Chondrocyte (in vitro differentiated cells): ENCODE measurements at places on chromosomes 4 and X. TPM values are rescaled to one million over a fixed set of nuclear protein-coding genes. Genes with fewer than 3 reads are reported as not detected.

The GAGE12E gene
- not detected in 3 replicates for total RNA-seq

The GAGE12J gene
- not detected in 3 replicates for total RNA-seq

The EPHA5 gene
- 1.1 to 51.8 TPM (median 1.6 TPM) in 3 replicates for total RNA-seq

The WNK3 gene
- 5.7 to 6.0 TPM (median 5.7 TPM) in 3 replicates for total RNA-seq

The UGT2B10 gene
- not detected in 3 replicates for total RNA-seq

The SH3RF1 gene
- total RNA-seq: 21.8 to 28.1 TPM (median 25.2 TPM) in 3 replicates

The REELD1 gene
- total RNA-seq: not detected in 3 replicates

GRCh38 chr4:17866810-17867209, 56.0 kb downstream of the NCAPG start:
- DNase-seq: no peak

DNA sequence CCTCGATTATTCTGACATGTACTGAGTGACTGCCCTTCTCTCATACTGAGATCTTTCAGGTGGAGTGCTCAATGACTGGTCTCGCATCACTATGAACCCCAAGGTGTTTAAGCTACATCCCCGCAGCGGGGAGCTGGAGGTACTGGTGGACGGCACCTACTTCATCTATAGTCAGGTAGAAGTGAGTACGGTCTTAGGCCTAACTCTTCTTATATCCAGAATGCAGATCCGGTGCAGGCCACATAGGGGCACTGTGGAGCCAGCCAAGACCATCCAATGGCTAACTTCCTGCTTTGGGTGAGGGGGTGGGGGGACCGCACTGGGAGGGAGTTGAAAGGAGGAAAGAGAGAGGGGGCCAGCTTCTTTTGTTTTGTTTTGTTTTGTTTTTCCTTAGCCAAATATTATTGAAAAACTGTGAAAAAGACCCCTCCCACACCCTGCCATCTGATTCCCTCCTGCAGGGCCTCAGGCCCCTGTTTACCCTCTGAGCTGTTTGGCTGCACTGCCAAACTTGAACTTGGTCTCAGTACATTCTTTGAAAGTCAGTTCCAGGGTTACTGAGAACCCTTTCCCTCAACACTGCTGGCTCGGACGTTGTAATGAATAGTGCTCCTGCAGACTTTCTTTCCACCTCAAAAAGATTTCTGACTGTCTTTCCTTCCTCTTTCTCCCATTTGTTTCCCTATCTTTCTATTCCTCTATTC, 16.2 kb downstream of the AWAT2 start:
- no peak for DNase-seq

GRCh38 chrX:4570151-4570550, 856.7 kb upstream of the PRKX start:
- no peak for DNase-seq

GRCh38 chr4:69026974-69027373, 69.3 kb upstream of the UGT2B7 start:
- no peak for DNase-seq

DNA sequence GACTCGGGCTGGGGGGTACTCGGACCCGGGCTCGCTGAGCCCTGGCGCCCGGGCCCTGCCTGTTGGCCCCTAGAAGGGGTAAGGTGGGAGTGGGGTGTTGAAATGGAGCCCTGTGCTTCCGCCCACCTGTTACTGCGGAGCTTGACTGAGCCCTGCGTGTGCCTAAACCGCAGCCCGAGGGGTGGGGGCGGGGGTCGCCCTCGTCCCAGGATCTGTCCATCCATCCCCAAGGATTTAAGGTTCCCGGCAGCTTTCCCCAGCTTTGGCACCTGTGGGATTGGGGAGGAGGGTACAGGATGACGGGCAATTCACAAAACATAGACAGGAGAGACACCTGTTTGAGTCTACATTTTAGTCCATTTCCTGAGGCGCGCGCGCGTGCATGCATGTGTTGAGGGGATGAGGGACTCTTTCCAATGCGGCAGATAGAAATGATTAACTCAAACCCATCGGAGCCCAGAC, 779 bp downstream of the GABRQ start:
- no peak for DNase-seq

DNA sequence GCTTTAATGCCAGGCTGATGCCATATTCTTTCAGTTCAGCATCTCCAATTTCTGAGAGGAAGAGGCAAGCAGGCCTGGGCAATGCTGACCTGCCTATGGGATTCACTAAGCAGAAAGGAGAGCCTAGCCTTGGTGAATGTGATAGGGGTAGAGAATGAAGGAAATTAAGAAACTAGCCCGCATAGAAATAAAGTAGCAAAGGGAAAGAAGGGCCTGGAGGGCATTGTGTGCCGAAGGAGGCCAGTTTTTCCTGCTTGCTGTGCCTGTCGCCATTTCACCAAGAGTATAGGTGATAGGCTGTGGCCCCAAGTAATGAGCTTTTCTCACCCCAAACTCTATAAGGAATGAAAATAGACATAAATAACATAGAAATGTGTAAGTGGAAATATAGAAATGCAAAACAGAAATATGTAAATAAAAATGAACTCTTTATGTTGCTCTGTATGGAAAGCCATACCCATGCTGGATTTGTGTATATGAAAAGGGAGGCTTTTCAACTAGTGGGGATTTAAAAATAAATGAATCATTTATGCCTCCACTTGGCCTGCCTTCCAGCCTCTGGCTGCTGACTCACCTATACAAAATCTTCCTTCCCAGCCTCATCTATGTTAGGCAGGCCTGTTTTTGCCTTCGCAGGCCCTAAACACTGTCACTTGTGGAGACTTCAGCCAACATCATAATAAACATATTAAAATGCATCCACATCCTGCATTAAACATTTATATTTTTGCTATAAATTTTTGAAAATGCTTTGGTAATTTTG, 5.1 kb upstream of the OCRL start:
- DNase-seq: no peak

GRCh38 chr4:180542445-180543100, 1700.6 kb upstream of the TENM3 start:
- DNase-seq: no peak

GRCh38 chr4:124514588-124514987, 197.9 kb downstream of the ANKRD50 start:
- no peak for DNase-seq

DNA sequence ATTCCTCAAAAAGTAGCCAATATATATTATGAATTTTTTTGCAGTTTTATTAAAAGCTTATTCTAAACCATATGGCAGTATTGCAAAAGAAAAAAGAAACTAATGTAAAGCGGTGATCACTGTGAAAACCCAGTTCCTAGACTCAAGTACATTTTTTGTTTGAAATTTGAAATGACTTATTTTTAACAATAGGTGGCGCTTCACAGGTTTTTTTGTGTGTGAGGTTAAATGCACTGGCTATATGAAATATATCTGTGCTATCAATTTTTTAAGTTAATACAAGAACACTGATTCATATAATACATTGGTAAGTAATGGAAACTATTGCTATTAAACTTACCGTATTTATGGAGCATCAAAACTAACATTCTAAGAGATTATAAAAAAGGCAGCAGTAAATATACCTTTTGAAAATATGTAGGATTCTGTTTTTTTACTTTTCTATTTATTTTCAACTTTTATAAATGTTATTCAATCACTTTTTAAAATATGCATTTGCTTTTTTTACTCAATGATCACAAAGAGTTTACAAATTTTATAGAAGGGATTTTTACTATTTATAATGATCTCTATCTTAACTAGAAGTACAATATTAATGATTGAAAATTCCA, 5.6 kb upstream of the SPRY1 start:
- DNase-seq: no peak

DNA sequence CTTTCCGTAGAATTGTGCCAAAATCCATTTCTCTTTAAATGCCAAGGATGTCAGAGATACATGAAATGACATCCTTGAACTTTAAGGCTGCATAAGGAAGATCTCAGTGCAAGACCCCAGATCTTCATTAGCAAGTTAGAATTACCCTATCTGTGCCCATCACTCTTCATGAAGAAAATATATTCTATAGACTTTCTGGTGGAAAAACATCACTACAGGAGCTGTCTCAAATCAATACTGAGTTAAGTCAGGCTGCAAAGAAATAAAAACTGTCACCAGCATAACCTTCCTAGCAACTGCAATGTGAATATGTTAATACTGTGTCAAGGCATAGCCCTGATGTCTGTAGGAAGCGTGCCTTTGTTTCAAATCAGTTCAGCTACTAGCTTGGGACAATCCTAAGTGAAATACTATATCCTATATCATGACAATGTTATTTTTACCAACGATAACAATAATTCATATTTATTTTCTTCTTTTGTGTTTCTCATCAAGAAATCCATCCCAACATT, 173.3 kb downstream of the TBCK start:
- DNase-seq: no peak

DNA sequence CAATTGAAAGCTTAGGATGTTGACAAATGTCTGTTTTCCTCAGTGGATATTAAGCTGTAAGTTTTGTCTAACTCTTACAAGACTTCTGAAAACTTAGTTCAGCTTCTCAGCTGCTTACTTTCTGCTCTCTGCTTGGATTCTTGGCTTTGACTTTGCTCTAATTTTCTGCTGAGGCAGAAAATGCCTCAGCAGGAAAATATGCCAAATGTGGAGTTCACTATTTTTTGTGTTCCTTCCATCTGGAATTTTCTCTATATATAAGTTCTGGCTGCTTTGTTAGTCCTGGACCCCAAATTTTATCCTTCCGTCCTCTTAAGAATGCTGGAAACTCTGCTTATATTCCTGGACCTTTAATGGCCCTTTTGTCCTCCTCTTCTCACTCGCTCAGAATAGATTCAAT, 352.6 kb upstream of the NWD2 start:
- no peak for DNase-seq

DNA sequence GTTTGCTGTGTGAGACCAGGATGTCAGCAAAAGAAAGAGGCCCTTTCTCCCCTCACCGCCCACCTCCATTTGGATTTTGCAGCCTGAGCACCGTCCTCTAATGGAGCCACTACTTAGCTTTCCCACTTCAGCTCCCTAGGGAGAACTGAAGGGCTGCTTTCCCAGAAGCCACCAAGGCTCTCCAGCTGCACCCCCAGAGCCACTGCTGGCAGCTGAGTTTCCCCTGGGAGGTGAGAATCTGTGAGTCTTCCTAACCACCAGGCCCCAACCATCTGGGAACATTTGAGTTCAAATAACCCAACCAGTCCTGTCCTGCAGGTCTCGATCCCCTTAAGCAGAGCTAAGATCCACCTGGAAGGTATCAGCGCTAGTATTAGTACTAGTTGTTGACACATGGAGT, 173.1 kb upstream of the USP9X start:
- DNase-seq: no peak

DNA sequence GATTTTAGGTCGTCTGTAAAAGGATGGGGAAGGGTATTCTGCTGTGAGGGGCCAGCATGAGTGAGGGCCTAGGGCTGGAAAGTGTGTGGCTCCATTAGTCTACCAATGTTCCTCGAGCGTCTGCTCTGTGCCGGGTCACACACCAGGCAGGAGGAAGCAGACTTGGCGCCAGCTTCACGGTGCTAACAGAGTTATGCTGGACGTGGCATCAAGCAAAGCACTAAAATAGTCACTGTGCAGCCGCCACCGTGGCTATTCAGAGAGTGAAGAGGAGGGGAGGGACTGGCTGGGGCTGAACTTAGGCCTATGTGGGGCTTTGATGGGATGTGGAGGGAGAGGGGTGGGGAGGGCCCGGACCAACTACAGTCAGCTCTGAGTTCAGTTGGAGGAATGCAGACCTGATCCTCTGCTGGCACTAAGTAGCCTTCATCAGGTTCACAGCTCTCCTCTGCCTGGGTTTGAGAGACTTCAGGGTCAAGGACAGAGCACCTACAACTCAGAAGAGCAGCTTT, 83.9 kb upstream of the MSX1 start:
- no peak for DNase-seq

GRCh38 chr4:144356941-144357381, 216.4 kb upstream of the GYPA start:
- no peak for DNase-seq

GRCh38 chr4:78081541-78081940, 24.4 kb downstream of the FRAS1 start:
- no peak for DNase-seq

DNA sequence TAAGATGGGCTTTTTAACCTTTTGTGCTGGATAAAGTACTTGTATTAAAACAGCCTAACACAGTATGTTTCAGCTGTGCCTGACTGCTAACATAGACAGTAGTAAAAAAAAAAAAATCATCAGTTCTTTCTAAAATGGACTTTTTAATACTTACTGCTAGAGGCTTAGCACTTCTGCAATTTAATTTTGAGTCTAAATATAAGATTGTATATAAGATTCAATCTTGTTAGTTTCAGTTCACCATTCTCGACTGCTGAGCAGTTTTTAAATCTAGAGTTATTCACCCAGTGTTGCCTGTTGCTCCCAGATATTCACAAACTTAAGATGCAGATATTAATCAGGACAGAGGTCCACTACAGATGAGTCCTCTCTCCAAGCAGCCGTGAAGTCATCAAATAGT, 6.8 kb downstream of the PLA2G12A start:
- DNase-seq: no peak

DNA sequence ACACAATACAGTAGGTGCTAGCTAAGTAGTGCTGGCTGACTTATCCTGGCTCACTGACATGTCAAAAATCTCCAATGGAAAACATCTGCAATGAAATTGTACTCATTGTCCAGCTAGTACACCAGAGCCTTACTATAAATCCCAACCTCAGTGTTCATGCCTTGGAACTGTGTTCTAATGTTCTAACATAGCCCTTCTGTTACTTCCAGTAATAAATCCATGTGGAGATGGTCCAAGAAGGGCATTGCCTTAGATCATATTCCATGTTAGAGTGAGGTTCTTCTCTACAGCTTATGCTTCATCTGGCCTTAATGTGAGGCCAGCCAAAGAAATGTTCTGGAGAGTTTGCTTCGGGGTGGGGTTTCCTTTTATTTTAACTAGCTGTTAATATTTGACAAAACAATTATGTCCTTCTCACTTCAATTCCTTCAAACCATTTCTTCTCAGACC, 25.1 kb downstream of the ENOX2 start:
- no peak for DNase-seq

DNA sequence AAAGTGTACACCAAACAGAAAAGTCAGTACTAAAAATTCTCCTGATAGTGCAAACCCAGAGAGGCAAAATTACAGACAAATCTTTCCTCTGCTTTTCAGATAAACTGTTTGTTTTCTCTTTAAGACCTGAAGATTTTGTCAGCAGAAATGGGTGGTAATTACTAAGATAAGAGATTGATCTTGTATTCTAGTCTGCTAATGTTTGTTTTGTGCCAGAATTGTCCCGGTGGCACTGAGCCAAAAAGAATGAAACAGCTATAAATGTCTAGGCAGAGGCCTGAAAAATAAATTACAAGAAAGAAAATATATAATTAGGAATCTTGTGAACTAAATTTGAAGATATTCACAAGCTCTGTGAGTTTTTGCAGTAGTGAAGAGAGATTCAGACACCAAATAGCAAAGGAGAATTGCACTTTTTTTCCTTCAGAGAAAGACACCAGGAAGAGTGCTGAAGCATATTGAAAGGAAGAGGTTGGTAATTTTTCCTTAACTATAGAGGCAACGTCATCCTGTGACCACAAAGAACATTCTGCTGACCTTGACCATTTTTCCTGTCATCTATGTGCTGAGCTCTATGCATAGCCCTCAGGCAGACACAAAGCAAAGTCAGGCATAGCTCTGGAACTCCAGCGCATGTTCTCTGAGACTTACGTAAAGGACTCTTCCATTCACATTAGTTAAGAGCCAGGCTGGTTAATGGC, 314.5 kb upstream of the RASGEF1B start:
- DNase-seq: no peak
